ENCODE measurements at places on chromosomes 2 and 18.

- no peak for DNase-seq
Measured at GRCh38 chr2:217055624-217056023, 195.8 kb upstream of the TNP1 start.

DNA sequence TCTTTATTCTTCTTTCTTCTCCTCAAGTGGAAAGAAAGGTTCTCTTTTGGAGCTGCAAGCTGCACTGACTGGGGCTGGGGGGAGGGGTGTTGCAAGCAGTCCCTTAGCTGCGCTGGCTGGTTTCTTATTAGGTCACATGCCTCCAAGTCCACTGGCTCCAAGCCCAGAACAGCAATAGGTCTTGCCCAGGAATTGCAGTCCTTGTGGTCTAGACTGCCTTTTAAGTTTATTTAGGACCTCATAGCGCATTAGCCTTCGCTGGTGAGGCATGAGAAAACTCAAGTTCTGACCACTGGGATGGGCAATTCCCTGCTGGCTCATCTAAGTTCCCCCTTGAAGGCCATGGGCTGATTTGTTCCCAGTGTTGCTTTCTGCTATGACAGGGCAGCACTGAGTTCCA, 138.6 kb upstream of the SCN7A start:
- DNase-seq = no peak

- DNase-seq = no peak
Measured at GRCh38 chr2:217105733-217106649, 246.1 kb upstream of the TNP1 start.

DNA sequence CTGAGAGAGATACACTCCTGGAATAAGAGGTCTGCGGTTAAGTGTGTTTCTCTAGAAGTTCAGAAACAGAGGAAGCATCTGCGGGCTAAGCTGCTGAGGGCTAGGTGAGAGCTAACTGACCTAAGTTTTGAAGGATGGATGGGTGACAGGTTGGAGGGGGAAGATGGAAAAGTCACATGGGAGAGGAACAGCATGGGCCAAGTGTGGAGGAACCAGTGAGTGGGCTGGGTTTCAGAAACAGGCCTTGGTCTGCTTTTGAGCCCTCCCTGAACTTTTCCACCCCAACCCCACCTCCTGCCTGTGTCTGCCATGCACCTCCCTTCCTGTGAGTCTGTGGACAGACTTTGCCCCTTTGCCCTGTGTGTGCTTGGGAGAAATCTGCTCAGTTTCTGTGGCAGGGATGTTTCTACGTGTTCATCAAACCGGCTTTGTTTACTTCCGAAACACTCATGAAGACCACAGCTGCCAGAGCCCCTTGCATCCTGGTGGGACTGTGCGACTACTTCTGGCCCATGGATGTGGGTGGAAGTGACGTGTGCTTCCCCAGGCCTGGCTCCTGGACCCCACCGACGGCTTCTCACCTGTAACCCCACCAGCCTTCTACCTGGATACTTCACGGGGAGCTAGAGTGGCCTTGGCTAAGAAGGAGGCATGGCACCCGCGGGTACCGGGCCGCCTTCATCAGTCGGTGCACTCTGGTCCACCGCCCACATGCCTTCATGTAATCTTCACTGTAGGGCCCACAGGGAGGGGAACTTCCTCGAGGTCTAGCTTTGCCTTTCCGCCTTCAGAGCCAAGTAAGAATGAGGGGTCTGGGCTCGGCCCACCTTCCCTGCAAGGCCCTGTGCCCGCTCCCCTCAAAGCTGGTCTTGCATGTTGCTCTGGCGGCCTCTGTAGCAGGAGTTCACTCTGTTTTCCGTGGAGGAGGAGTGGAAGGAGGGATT, 1.4 kb upstream of the HPCAL1 start:
- no peak for DNase-seq

DNA sequence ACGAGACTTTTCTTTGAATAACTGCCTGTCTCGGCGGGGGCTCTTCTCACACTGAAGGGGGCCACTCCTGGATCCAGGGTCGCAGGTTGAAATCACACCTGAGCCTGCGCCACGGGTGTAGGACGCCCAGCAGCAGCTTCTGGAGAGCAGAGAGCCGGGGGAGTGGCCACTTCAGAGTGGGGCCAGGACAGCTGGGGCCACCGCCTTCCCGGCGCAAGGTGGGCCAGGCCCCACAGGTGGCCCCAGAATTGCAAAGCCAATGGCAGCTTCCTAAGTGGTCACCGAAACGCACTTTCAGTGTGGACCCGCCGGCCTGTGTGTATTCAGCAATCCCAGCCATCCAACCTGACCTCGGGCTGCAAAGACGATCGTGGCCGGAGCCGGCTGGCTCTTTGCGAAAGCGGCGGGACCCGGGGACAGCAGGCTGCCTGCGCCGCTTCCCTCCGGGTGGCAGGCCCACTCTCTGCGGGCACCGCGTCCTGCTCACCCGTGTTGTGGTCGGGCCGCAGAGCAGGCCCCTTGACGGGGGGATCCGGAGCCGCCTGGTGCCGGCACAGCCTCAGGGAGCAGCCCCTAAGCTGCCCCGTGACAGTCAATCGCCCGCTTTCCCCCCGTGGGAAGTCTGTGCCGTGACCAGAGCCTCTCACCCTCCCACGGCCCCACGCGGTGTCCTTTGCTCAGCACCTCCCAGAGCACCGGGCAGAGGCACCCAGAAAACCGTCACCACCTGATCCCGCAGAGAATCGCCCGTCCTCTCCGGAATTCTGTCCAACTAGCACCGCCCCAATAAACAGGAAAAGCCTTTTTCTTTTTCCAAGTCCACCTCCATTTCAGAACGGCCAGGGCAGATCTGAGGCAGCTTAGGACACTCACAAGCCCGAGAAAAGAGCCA, 144.7 kb downstream of the ZNF516 start:
- DNase-seq = no peak

GRCh38 chr2:154195644-154196195, 324.0 kb downstream of the GALNT13 start:
- DNase-seq = no peak

GRCh38 chr2:172460780-172461201, 33.4 kb downstream of the ITGA6 start:
- DNase-seq = no peak

DNA sequence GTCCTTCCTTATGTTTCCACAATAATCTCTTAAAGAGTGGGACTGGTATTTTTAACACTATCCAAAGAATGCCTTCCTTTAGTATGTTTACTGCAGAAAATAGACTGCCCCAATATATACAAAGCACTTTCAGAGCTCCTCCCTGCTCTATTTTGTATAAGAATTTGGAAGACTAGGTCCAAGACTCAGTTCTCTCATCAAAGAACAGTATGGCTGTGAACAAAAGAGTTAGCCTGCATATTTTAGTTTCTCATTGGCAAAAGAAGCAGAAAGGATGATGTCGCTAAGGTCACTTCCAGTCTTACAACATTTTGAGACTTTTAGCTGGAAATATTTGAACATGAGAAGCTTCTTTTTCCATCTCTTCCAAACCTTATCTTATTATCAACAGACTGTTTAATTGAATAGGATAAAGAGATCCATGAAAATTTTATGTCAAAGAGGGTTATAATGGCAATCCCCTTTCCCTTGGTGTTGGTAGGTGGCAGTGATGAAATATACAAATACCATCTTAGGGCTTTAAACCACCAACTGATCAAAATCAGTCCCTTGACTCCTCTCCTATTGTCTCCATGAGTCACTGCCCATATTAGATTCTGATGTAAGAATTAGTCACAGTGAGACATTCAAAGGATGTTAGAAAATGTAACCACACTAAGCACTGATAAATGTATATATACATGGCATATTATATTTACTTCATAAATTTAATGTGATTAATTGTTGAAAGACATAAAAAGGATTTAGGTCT, 266.9 kb upstream of the DSEL start:
- DNase-seq = no peak

DNA sequence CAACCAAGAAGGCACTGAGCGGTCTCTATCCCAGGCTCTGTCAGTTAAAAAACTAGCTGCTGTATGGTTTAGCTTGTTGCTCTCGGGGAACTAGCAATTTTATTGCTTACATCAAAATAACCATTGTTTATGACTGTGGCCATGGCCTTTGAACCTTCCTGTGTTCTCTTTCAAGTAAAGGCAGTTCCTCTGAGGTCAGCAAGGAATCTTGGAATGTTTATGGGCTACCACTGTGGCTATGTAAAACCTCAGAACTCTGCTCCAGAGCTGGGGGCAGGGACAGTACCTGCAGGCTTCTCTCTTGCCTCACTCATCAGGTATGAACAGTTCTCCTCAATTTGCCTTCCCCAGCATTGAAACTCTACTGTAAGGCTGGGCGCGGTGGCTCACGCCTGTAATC, 416.0 kb upstream of the NETO1 start:
- no peak for DNase-seq

- no peak for DNase-seq
Measured at GRCh38 chr2:224008702-224009261, 30.3 kb downstream of the SERPINE2 start.

- DNase-seq = no peak
Measured at GRCh38 chr18:36993068-36993467, 164.1 kb downstream of the KIAA1328 start.

DNA sequence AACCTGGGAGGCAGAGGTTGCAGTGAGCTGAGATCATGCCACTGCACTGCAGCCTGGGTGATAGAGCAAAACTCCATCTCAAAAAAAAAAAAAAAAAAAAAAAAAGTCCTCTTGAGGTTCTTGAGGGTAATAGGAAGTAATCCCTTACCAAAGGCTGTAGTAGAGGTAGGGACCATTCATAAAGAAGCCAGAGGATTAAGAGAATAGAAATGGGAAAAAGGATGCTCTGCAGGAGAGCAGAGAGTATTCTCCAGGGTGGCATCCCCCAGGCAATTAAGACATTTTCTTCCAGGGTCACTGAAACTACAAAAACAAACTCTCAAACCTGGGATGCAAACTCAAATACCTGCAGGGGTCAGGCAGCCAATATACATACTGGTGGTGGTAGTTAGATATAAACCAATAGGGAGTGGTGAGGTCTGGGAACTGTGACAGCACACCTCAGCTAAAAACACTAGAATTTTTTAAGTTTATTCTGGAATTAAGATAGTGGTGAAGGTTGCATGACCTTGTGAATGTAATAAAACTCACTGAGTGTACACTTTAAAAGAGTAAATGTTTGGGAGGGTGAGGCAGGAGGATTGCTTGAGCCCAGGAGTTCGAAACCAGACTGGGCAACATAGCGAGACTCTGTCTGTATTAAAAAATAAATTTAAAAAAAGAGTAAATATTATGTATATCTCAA, 24.7 kb downstream of the RAPH1 start:
- DNase-seq = no peak

DNA sequence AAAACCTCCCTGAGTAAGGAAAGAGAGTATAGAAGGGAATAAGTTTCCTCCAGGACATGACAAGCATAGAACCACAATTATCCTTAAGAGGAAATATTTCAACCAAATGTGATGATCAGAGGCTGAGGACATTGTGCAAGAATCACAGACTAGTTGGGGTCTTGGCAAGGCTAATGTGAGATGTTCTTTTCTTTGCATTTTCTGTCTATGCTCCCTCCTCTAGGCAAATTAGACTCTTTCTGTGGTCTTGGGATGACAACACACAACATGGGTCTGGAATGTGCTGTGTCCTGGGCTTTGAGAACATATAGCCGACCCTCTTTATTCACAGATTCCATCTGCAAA, 32.0 kb upstream of the IL1RL1 start:
- no peak for DNase-seq

- DNase-seq = no peak
Measured at GRCh38 chr2:15169326-15170069, 391.6 kb downstream of the NBAS start.

DNA sequence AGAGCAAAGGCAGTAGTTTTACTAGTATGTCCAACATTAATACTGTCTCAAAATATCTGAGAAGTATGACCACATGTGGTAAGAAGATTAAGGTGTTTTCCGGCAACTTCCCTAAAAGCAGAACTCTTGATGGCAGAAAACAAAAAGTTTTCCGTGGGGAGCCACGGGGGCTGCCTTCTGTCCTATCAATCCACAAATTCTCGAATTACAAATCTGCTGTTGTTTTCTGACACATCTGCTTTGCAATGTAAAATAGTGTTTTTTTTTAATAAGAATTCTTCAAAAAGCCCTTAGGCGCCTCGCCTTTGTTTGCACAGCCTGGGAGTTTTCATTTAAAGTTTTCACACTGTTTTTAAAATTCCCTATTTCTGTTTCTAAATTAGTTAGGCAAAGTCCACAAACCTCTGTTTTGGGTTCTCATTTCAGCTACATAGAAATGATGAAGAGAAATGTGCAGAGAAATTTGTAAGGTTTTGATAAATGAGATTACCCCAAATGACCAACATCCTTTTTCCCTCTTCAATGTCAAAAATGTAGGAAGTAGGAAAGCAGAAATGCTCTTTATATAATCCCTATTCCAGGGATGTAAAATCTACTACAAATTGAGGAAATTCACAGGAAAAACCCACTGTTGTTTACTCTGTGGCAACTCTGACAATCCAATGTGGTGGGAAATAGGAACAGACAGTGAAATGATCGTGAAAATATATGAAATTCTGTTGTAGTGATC, 385.8 kb downstream of the ZEB2 start:
- DNase-seq = no peak

DNA sequence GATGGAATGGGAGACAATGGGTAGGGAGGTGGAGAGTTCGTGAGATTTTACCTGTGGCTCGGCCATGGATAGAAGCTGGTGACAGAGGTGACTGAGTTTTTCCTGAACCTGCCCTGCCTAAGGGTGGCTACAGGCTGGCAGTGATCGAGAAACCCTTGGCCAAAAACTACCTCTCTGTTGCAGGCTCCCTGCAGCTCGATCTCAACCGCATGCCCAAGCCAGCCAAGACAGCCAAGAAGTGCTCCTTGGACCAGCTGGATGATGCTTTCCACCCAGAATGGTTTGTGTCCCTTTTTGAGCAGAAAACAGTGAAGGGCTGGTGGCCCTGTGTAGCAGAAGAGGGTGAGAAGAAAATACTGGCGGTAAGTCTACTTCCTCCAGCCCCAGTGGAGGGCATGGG, 225.5 kb downstream of the DYSF start:
- DNase-seq = no peak

- DNase-seq = no peak
Measured at GRCh38 chr2:34570266-34570872, 971.3 kb upstream of the FAM98A start.

- DNase-seq = no peak
Measured at GRCh38 chr2:122516775-122517174, 761.3 kb downstream of the TSN start.

GRCh38 chr2:236988690-236989624, 96.7 kb upstream of the COPS8 start:
- DNase-seq = no peak

GRCh38 chr2:230874456-230874855, 9.7 kb downstream of the ITM2C start:
- no peak for DNase-seq
